ENCODE measurements at places on chromosomes 12 and 14. TPM values are rescaled to one million over a fixed set of nuclear protein-coding genes. Genes with fewer than 3 reads are reported as not detected.

The TDG gene
- 23.0 TPM for total RNA-seq

The ESPL1 gene
- 0.28 TPM for total RNA-seq

The LIN7A gene
- total RNA-seq = 6.9 TPM

The TAS2R20 gene
- 3.5 TPM for total RNA-seq

The IGFBP6 gene
- total RNA-seq = 444 TPM

The TSPAN19 gene
- not detected for total RNA-seq

The DDX55 gene
- total RNA-seq = 33.0 TPM

GRCh38 chr12:131672311-131672940, 38.5 kb upstream of the SFSWAP start:
- H3K4me1 ChIP-seq = no peaks in the 10 kb centered on the region
- H3K27ac ChIP-seq = no peak overlapping the region
- no peak overlapping the region for H3K4me3 ChIP-seq

DNA sequence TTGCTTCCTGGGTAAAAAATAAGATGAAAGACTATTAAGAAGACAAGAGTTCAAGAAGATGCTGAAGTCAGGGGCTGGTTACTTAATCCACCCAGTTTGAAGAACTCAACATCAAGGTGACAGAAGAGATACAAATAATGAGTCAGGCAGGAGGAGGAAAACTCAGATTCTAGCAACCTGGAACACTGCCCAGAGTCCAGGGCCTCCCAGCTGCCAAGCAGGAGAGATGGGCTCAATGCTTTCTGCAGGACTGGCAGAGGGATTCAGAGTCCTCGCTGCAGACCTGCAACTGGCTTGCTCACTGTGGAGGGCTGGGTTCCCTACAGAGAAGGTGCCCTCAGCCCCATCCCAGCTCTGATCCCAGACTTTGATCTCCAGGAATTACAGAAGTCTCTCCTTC, 28.6 kb upstream of the CEBPE start:
- peaks cover 57% of the 10 kb centered on the region for H3K4me1 ChIP-seq
- no peaks in the 10 kb centered on the region for H3K27me3 ChIP-seq
- no peak for DNase-seq
- H3K36me3 ChIP-seq = no peaks in the 10 kb centered on the region
- H3K27ac ChIP-seq = peak overlapping the region; percentile 70

DNA sequence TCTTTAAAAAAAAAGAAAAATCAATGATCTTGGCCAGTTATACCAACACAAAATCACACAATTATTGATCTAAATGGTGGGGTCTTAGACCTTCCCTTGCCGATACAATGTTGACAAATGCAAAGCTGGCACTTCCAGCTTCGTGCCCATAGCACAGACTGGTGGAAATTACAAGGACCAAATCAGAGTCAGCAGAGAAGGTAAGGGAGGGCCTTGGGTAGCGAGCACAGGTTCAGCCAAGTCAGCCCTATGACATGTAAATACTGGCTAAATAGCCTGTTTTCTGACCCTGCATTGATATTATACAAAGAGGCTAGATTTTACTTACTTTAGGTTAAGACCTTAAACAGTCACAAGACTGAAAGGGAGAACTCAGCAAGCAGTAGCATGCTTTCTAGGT, 30.3 kb upstream of the WDR89 start:
- H3K36me3 ChIP-seq = peaks cover 1% of the 10 kb centered on the region
- H3K4me1 ChIP-seq = no peaks in the 10 kb centered on the region
- H3K4me3 ChIP-seq = no peak overlapping the region
- DNase-seq = no peak
- H3K27ac ChIP-seq = no peak overlapping the region

- no peaks in the 10 kb centered on the region for H3K27me3 ChIP-seq
- H3K27ac ChIP-seq = no peak overlapping the region
- H3K36me3 ChIP-seq = no peaks in the 10 kb centered on the region
- no peaks in the 10 kb centered on the region for H3K4me1 ChIP-seq
Measured at GRCh38 chr14:72350215-72350614, 418.0 kb downstream of the RGS6 start.

DNA sequence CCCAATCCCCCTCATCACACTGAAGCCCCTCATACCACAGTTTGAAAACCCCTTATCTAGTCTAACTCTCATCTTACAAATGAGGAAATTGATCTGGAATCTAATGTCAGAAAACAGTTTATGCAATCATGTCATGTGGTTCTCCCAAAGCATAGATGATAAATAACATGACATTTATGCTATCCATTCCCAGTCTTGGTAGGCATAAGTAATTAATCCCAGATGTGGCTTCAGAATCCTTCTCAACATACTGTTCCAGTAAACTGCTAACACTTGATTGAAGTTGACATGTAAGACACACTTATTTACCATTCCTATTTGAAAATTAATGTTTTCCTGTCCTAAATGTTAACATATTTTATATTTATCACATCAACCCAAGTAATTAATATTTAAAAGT, 168.7 kb downstream of the GALC start:
- no peaks in the 10 kb centered on the region for H3K27me3 ChIP-seq
- no peaks in the 10 kb centered on the region for H3K4me1 ChIP-seq
- no peak overlapping the region for H3K4me3 ChIP-seq
- no peak for DNase-seq
- no peaks in the 10 kb centered on the region for H3K36me3 ChIP-seq

- no peaks in the 10 kb centered on the region for H3K36me3 ChIP-seq
- H3K4me3 ChIP-seq = no peak overlapping the region
- DNase-seq = no peak
- H3K4me1 ChIP-seq = no peaks in the 10 kb centered on the region
- H3K27me3 ChIP-seq = no peaks in the 10 kb centered on the region
- H3K27ac ChIP-seq = no peak overlapping the region
Measured at GRCh38 chr12:25014961-25015360, 66.1 kb upstream of the BCAT1 start.

DNA sequence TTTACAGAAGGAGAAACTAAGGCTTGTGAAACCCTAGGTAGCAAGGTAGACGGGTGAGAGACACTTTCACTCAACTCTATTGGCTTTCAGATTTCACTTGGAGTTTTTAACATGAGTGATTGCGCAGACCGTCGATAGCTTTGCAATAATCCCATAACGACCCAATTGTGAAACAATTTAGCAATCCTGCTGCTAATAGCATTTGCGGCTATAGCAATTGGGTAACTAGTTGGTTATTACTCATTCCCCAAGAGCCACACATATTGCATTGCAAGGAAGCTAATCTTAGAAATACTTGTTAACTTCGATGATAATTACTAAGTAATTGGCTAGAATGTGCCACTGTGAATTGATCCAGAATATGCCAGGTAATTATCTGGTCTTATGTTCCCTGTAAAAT, 159.9 kb upstream of the NOS1 start:
- DNase-seq = no peak
- H3K27me3 ChIP-seq = no peaks in the 10 kb centered on the region
- H3K36me3 ChIP-seq = no peaks in the 10 kb centered on the region
- H3K27ac ChIP-seq = no peak overlapping the region

- H3K36me3 ChIP-seq = no peaks in the 10 kb centered on the region
- H3K27me3 ChIP-seq = no peaks in the 10 kb centered on the region
- no peaks in the 10 kb centered on the region for H3K4me1 ChIP-seq
- peak overlapping the region; percentile 72 for H3K27ac ChIP-seq
- DNase-seq = no peak
Measured at GRCh38 chr14:54881235-54881760, 21.3 kb downstream of the GCH1 start.

DNA sequence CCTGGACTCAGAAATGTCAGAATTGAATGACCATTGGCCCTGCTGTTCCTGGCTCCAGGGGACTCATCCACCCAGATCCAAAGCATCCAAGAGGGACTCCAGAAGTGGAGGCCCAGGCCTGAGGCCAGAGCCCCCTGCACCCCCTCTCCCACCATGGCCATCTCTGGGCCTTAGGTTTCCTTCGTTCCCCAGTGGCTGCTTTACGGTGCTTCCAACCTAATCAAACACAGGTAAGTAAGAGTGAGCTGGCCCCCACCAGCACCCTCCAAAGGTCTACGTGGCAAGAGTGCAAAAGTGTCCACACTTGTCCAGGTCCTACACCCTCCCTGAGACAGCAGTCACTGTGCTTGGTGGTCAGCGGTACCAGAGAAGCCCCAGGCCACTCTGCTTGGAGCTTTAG, 139.0 kb downstream of the DPF3 start:
- no peaks in the 10 kb centered on the region for H3K4me1 ChIP-seq
- no peaks in the 10 kb centered on the region for H3K27me3 ChIP-seq
- no peak for DNase-seq
- no peak overlapping the region for H3K27ac ChIP-seq
- no peak overlapping the region for H3K4me3 ChIP-seq

GRCh38 chr14:64688811-64689281, 15.4 kb upstream of the PLEKHG3 start:
- no peak overlapping the region for H3K4me3 ChIP-seq
- no peak overlapping the region for H3K27ac ChIP-seq
- H3K4me1 ChIP-seq = no peaks in the 10 kb centered on the region
- no peaks in the 10 kb centered on the region for H3K36me3 ChIP-seq

GRCh38 chr12:108102363-108102762, 26.7 kb upstream of the WSCD2 start:
- H3K36me3 ChIP-seq = no peaks in the 10 kb centered on the region
- no peaks in the 10 kb centered on the region for H3K4me1 ChIP-seq
- no peaks in the 10 kb centered on the region for H3K27me3 ChIP-seq

- peaks cover 17% of the 10 kb centered on the region for H3K4me1 ChIP-seq
- H3K27ac ChIP-seq = no peak overlapping the region
- H3K4me3 ChIP-seq = no peak overlapping the region
Measured at GRCh38 chr12:51395283-51396230, 4.4 kb upstream of the GALNT6 start.

GRCh38 chr12:26987634-26988424, 26.4 kb downstream of the TM7SF3 start:
- no peak overlapping the region for H3K4me3 ChIP-seq
- peaks cover 28% of the 10 kb centered on the region for H3K36me3 ChIP-seq
- H3K4me1 ChIP-seq = no peaks in the 10 kb centered on the region

- no peaks in the 10 kb centered on the region for H3K36me3 ChIP-seq
- no peak for DNase-seq
- no peak overlapping the region for H3K27ac ChIP-seq
- H3K4me3 ChIP-seq = no peak overlapping the region
Measured at GRCh38 chr14:22884738-22885523, 1.9 kb downstream of the REM2 start.

DNA sequence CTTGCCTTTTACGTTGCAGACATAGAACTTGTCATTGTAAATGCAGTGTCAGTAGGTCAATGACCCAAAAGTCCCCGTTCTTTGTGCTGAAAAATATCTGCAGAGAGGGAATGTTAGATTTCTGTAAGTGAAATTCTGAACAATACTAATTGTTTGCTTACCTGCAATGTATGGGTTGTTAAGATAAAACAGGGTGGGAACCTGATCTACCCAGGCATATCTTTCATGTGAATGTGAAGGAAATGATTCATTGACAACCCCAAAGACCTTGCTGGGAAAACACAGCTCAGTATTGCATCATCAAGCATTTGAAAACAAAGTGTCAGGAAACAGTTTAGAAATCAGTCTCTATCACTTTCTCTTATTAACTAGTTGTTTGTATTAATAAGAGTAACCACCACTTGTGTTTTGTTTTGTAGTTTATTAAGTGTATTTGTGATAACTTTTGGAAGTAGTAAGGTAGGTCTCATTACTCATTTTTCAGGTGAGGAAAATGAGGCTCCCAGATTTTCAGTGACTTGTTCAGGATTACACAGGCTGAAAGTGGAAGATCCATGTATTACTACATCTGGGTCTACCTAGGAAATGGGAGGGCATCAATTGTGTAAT, 57.9 kb upstream of the SLC38A2 start:
- no peak for DNase-seq
- H3K27me3 ChIP-seq = no peaks in the 10 kb centered on the region
- H3K27ac ChIP-seq = peak overlapping the region; percentile 64
- H3K4me1 ChIP-seq = peaks cover 19% of the 10 kb centered on the region
- no peaks in the 10 kb centered on the region for H3K36me3 ChIP-seq

- H3K27me3 ChIP-seq = no peaks in the 10 kb centered on the region
- no peak for DNase-seq
- no peak overlapping the region for H3K4me3 ChIP-seq
- H3K36me3 ChIP-seq = no peaks in the 10 kb centered on the region
Measured at GRCh38 chr14:41446008-41446407, 160.7 kb upstream of the LRFN5 start.

- peak overlapping the region; percentile 30 for H3K27ac ChIP-seq
- DNase-seq = no peak
- H3K36me3 ChIP-seq = no peaks in the 10 kb centered on the region
Measured at GRCh38 chr12:47067176-47067575, 12.2 kb upstream of the PCED1B start.
